KBM-7 (cell line): ENCODE measurements at places on chromosomes 4 and X.

DNA sequence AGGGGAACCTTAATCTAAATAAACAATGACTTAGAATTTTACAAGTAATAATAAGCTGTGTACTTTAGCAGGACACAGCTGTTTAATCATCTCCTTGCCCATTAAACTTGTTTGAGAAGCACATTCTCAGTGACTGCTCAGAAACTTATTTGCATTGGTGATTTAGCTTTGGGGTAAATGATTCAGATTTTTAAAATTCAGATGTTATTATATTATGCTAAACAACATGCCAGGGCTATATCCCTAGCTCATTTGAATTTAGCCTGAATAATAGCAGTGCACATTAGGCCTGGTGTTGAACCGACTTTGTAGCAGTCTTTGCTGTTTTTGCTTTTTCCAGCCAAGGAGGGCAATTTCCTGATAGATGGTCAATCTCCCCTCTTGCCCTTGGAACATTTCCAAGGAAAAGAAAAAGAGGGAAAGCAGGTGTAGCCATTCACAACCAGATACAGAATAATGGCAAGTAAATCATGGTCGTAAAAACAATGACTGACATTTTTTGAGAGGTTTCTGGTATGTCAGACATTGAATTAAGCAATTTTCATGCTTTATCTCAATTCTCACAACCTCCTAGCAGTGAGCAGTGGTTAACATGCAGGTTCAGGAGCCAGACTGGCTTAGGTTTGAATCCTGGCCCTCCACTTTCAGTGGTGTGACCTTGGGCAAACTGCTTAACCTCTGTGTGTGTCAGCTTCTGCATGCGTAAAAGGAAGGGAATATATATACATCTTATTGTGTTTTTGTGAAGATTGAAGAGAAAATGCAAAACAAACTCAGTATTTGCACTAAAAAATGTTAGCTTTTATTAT lies 16.8 kb downstream of the ARHGEF38 start:
- DNase-seq, result no peak

DNA sequence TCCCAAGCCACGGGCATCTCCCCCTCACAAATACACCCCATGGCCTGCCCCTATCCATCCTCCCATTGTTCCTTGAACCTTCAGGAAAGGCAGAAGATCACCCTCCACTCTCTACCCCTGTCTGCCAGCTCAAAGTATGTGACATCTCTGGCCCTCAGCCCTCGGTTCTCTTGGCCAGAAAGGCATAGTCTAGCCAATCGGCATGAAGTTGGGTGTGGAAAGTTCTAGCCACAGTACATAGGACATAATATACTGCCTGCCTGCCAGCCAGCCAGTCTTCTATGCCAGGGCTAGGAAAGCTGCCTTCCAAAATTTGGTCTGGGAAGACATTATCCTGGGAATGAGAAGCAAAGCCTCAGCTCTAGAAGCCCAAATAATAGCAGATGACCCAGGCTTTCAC lies 3.2 kb upstream of the PLP1 start:
- DNase-seq, result no peak

DNA sequence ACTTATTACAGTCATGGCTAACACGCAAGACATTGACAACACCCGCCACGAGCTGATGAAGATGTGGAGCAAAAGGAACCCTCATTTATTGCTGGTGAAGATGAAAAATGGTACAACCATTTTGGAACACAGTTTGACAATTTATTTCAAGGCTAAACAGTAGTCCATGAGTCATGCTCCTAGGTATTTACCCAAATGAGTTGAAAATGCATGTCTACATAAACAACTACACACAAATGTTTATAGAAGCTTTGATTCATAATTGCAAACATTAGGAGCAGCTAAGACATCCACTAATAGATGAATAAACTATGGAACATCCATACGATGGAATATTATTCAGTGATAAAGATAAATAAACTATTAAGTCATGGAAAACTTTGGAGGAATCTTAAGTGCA lies 580.1 kb downstream of the RAPGEF2 start:
- no peak for DNase-seq

GRCh38 chrX:17564689-17565409 lies 172.4 kb upstream of the SCML1 start:
- no peak for DNase-seq

GRCh38 chr4:101596781-101597552 lies 193.6 kb upstream of the BANK1 start:
- no peak for DNase-seq

- peak; percentile 25 for DNase-seq
Measured at GRCh38 chr4:153579872-153580271, 104.2 kb upstream of the TLR2 start.

DNA sequence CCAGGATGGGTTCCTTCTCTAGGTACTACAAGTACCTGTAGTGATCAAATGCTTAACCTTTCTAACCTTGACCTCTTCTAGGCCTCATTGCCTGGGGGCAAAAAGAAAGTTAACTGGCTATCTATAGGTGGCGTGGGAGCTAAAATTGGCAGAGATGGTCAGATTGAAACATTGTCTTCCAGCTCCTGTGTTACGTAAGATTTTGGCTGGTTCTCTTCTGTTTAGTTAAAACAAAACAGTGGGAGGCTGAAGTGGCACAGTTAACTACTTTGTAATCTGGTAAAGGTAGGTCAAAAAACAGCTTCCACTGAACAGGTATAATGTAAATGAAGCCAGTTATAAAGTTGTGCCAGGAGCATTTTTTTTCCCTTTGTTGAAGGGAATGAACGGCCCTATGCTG lies 115.2 kb downstream of the MBNL3 start:
- no peak for DNase-seq

- no peak for DNase-seq
Measured at GRCh38 chr4:102089850-102090621, 255.2 kb downstream of the SLC39A8 start.

- DNase-seq, result no peak
Measured at GRCh38 chrX:123682186-123682585, 50.7 kb downstream of the THOC2 start.

DNA sequence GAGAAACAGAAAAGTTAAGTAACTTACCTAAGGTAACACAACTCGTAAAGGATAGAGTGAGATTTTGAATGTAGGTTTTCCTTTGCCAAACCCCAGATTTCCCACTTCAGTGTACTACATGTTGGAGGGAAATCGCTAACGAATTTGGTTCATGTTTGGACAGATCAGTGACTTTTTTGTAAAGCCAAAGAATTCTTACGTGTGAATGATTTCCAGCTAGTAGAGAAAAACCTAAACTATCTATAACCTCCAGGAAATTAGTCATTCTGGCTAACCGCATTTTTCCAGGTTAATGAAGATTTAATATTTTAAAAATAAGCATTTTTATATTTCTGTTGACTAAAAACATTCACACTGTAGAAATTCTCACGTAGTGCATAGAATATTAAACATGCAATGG lies 7.2 kb downstream of the TENM3 start:
- DNase-seq, result no peak

- DNase-seq, result no peak
Measured at GRCh38 chr4:53763813-53764597, 172.7 kb upstream of the LNX1 start.

DNA sequence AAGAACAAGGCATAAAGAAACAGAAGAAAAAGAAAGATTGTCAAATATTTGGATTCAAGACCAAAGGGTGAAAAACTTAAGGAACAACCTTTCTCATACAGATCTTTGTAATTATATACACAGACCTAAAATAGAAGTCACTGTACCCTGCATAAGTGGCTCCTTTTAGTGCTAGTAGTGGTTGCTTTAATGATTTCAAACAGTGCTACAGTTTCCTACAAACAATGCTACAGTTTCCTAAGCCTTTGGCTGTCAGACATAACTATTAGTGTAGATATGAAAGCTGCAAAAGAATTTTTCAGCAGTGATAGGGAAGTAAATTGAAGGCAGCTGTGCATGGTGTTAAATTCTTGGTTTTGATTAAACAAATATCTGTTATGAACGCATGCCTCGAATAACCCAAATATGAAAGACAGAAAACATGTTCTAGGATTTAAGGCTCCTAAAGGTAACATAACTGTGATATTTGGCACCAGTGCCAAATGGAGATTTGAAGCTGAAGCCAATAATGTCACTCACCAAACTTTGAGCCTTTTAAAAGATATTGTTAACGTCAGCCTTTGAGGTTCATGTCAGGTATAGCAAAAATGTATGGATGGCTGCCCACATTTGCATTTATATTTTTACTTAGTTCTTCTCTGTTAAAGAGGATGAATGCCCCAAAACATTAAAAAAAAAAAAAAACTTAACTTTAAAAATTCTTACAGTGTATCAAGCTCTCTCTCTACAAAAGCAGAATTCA lies 36.6 kb downstream of the SMARCAD1 start:
- no peak for DNase-seq

- DNase-seq, result peak; percentile 19
Measured at GRCh38 chrX:120144178-120144844, 14.1 kb upstream of the RHOXF2 start.

- no peak for DNase-seq
Measured at GRCh38 chrX:41304178-41304577, 29.8 kb upstream of the DDX3X start.

DNA sequence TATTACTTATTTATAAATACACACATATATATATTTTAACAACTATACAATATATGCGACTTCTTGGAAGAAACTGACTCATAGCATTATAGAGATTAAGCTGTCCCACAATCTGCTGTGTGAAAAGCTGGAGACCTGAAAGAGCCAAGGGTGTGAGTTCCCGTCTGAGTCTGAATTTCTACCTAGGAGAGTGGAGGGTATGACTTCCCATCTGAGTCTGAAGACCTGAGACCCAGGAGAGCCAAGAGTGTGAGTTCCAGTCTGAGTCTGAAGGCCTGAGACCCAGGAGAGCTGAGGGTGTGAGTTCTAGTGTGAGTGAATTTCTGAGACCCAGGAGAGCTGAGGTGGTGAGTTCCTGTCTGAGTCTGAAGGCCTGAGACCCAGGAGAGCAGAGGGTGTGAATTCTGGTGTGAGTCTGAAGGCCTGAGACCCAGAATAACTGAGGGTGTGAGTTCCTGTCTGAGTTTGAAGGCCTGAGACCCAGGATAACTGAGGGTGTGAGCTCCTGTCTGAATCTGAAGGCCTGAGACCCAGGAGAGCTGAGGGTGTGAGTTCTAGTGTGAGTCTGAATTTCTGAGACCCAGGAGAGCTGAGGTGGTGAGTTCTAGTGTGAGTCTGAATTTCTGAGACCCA lies 8.9 kb upstream of the P2RY8 start:
- DNase-seq, result no peak

GRCh38 chrX:20233336-20233735 lies 33.4 kb downstream of the RPS6KA3 start:
- DNase-seq, result no peak

DNA sequence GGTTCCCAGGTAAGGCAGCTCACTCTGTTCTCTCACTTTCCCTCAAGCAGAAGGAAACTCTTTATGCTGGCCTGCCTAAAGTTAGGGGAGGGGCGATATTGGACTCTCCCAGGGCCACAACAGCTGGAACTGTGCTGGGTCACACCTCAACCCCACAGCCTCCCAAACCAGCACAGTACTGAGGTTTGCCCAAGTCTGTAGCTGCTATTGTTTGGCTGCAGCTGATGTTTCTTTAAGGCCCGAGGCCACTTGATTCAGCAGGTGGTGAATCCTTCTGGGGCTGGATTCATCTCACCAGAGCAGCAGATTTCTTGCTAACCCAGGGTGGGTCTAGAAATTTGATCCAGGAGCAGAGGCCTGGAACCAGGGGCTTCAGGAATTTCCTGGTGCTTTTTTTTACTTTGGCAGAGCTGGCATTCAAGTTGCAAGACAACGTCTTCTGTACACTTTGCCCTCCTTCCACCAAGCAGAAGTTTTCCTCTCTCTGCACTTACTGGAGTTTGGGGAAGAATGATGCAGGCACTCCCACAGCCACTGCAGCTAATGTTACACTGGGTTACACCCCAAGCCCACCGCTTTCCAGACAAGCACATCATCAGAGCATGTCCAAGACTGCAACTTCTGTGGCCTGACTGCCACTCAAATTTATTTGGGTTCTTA lies 544.7 kb upstream of the NDST4 start:
- DNase-seq, result no peak

- no peak for DNase-seq
Measured at GRCh38 chr4:118226311-118227010, 126.3 kb downstream of the PRSS12 start.

DNA sequence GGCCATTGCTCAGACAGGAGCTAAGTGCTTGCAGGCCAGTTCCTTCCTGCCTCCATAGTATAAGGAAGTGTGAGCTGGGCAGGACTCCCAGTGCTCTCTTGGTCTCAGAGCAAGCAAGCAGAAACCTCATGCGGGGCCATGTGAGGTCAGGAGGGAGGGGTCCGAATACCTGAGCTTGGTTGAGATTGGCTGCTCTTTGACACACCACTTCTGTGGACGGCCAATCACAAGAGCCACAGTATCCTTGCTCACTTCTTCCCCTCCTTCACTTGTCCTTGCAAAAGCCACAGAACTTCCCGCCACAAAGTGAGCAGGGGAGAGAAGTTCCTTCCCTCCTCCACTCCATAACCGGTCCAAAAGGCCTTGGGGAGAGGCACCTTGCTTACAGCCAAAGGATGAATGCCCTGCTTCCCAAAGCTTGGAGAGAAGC lies 56.7 kb downstream of the PRPS1 start:
- peak; percentile 99 for DNase-seq

GRCh38 chrX:117957128-117957527 lies 159.5 kb downstream of the KLHL13 start:
- DNase-seq, result no peak

GRCh38 chrX:153828723-153829548 lies 1.4 kb downstream of the PDZD4 start:
- DNase-seq, result no peak

DNA sequence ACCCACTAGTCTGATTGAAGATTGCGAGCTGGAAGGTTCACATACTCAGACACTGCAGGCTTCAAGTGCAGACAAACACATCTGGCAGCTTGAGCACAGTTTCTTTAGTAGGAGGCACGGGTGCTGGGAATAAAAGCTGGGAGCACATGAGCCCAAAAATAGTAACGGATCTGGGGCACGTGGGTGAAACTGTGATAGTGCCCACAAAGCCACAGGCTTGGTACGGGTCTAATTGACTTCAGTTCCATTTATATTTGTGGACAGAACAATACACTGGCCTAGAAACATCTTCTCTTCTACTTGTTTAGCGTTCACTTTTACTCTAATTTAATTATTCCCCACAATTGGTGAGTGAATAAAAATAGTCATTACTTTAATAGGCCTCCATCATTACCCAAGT lies 2370.7 kb downstream of the PCDH7 start:
- no peak for DNase-seq

DNA sequence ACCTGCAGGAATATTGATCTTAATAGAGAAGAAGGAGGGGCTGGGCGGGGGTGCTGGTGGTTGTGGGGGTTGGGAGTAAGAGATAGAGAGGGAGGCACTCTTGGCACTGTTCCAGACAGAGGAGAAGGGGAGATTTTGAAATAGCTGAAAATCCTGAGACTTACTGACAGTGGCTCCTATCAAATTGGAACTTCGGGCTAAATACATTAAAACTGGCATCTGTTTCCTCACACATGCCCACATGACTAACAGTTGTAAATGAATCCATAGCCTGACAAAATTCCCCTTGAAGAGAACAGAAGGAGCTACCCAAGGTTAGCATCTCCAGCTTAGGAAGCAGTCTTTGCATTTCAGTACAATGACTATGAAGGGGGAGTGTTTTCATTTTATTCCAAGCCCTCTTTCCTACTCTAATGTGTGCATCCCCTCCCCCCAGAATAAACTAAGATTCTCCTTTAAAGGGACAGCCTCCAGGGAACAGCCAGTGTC lies 1.4 kb downstream of the DCX start:
- DNase-seq, result no peak
